Stimulated activated CD4-positive, alpha-beta T cell treated with anti-CD3 and anti-CD28 coated beads, Interleukin-15, amount 100 ng/mL, for 1 hour (primary cell): ENCODE measurements at places on chromosomes 1 and 21.

GRCh38 chr1:41282679-41283317 is 40.7 kb upstream of the SCMH1 start:
- no peak for DNase-seq

GRCh38 chr1:202923533-202923932 is 3.5 kb downstream of the KLHL12 start:
- DNase-seq, result no peak

DNA sequence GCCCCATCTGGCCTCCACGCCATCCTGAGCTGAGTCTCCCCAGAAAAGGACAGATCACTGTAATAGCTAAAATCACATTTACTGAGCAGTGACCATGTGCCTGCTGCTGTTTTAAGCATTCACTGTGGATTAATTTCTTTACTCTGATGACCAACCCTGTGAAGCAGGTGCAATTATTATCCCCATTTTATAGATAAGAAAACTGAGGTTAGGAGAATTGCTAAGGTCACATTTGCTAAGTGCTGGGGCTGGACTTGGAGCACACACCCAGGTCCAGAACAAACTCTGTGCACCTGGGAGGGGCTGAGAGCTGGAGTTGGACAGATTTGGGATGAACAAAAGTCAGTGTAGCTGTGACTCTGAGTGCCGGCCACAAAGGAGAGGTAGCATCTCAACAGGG is 58.0 kb downstream of the SDC3 start:
- DNase-seq, result no peak

- DNase-seq, result no peak
Observed at GRCh38 chr1:185170291-185170848, 13.4 kb downstream of the SWT1 start.

- no peak for DNase-seq
Observed at GRCh38 chr21:8994640-8995511, 1526.5 kb upstream of the TPTE start.

- DNase-seq, result no peak
Observed at GRCh38 chr1:204725821-204726448, 40.4 kb upstream of the LRRN2 start.

DNA sequence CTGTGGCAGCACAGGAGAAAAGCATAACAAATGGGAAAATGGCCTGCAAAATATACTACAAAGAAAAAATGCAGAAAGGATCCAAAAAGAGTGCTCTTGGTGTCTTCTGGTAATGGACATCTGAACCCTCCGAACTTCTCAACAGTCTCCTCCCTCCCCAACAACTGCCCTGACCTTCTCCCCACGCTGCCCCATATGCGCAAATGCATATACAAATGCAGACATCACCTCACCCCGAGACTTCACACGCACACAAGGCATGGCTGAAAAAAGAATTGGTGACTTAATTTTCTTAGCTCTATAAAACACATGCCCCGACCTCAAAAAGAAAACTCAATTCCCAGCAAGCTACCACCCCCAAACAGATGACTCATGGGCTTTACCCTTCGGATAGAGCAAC is 8.4 kb downstream of the KCND3 start:
- DNase-seq, result no peak

DNA sequence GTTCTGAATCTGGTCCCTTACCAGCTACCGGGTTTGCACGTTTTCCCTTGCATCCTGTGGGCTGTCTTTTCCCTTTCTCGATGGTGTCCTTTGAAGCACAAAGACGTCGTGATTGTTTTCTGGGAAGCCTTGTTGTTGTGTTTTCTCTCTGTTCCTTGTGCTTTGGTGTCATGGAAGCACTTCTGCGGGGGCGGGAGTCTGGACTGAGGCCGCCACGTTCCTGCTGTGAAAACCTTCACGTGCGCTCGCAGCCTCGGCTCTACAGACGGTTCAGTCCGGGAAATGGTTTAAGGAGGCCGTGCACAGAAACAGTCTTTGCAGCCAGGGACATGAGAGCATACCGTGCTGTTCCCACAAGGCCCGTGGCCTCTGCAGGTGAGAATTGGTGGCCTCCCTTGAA is 68.5 kb downstream of the SKI start:
- no peak for DNase-seq

DNA sequence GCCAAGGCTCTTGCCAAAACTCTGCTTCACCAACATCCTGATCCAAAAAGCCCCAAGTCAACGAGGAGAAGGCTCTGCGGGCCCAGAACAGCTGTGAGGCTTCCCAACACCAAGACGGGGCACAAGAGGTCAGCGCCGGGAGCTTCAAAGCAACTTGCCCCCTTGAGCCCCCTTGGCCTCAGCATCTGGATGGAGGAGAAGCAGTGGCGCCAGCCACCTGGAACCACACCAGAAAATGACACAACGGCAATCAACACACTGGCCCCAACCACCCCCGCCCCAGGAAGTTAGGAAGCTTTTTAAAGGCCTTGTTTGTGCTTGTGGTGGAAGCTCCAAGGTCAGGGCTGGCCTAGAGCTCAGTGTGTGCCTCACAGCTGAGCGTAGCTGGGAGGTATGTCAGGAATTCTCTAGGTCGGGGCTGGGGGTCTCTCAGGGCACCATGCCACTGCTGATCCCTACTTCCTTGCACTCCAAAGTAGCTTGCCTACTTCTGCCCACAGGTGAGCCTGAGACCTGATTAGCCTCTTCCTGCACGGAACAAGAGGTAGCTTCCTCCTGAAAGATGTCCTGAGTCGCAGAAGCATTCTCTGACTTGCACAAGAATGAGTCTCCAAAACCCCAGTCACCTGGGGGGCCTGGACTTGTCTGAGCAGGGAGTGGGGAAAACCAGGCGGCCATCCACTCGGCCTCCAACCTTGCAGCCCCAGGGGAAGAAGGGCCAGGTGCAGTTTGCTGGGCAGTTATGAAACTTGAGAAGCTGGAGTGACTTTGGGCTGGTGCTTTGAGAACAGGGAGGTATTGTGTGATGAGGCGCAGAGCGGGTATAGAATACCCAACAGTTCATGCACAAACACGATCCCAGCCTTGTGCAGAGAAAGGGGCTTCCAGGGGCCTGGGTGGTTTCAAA is 9.7 kb upstream of the SRP9 start:
- DNase-seq, result no peak

- no peak for DNase-seq
Observed at GRCh38 chr1:172515927-172516326, 17.0 kb upstream of the SUCO start.

GRCh38 chr1:7529917-7530316 is 241.2 kb upstream of the VAMP3 start:
- no peak for DNase-seq

DNA sequence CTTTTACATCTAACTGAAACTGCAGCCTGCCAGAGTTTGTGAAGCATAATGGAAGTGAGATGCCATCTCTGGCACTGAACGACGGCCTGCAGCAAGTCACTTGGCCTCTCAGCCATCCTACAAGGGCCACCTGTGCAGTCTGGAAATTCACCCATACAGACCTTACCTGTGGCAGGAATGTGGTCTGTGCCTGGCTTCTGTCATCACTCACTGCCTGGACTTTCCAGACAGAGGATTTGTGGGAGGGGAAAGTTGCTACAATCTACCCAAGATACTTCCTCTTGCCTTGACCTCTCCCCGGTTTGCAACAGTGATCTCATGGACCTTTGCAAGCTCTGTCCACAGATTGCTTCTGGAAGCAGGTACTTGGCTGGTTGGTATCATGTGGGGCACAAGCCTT is 58.4 kb upstream of the ATP1B1 start:
- no peak for DNase-seq

DNA sequence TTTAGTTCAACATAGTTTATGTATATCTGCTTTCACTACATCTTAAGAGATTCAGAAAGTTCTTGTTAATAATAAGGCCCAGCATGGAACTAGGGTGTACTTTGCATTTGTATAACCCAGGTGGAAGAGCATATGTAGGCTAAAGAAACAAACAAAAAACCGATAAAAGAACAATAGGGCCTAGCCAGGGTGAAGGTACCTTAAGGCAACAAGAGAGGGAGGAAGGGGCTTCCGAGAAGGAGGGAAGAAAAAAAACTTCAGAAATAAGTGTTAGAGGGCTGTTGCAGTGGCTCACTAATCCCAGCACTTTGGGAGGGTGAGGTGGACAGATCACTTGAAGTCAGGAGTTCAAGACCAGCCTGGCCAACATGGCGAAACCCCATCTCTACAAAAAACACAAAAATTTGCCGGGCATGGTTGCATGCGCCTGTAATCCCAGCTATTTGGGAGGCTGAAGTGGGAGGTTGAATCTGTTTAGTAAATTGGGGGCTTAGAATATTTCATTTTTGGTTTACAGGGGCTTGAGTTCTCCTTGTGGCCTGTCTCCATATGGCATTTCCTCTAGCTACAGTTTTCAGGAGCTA is 4.7 kb upstream of the SPATA45 start:
- DNase-seq, result no peak

- DNase-seq, result no peak
Observed at GRCh38 chr1:56551691-56552090, 27.7 kb downstream of the PLPP3 start.

GRCh38 chr1:236844499-236845271 is 49.6 kb downstream of the MTR start:
- DNase-seq, result no peak

- DNase-seq, result no peak
Observed at GRCh38 chr1:14615549-14616218, 17.2 kb downstream of the KAZN start.

DNA sequence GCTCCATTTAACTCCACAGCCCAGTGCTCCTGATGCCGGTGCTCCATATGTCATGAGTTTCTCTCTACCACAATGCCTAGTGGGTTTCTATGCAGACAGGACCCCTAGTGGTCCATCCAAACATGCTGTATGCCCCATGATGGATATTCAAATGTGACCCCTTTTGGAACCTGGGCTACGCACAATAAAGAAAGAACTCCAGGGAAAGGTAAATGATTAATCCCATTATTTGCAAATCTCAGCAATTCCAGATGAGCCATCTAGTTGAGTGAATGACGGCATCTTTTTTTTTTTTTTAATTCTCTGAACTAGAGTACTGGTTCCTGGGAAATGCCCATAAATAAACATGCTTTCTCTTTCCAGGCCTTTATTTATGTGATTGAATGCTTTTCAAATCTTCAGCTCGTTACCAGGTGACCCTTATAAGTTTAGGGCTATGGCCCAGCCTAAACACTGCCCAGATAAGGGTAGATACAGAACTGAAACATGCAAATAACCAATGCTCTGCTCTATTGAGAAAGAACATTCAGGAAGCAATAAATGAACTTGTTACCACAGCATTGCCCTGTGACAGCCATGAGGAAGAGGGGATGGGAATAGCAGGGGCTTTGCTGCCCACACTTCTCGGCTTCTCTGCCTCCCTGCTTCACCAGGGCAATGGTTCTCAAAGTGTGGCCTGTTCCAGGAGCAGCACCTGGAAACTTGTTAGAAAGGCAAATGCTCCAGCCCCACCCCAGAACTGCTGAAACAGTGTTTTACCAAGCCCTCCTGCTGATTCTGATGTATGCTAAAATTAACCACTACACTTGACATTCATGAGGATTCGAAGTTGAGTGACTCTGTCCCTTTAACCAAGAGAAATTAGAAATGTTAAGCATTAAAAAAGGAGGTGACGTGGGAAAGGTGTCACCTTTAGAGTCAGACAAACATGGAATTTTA is 151.7 kb downstream of the SEC16B start:
- DNase-seq, result no peak

DNA sequence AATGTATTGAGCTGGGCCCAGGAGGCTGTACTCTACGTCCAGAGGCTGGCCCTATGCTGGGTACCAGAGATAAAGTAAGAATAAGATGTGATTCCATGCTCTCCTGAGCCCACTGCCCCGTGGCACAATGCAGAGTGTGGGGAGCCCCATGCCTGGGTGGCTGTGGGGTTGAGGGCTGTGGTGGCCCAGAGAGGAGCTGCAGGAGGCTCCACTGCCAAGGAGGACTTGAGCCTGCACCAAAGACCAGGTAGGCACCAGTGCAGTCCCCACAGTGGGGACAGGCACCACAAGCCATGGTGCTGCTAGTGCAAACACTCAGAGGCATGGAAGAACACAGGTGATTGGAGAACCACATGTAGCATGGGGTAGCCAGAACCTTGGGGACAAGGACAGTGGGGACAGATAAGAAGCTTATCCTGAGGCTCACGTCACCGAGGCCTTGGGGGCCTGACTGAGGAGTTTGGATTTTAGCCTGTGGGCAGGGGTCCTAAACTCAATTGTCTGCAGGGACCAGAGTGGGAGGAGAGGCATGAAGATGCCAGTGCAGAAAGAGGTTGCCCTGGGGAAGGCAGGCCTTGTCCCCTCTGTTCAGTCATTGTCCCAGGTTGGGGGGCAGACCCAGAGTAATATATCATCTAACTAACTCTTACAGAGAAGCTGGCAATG is 21.9 kb upstream of the EPS8L3 start:
- DNase-seq, result no peak

GRCh38 chr21:43956670-43957035 is 55.5 kb upstream of the TRAPPC10 start:
- DNase-seq, result no peak

DNA sequence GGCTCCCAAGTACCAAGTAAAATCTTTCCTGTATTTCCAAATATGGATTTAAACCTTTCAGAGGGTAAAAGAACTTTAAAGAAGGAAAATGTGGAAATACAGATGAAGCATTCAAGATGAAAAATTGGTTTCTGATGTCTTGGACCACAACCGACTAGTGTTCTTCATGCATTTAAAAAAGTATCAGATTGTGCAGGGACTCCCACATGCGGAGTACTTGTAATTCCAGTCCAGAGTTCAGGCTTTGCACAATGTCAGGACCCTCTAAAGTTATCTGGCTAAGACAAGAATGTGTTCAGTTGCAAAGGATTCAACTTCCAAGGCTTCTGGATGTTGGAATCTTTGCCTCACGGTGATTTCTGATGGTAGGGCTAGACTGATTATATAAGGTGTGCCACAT is 66.7 kb downstream of the RGL1 start:
- DNase-seq, result no peak

- peak; percentile 47 for DNase-seq
Observed at GRCh38 chr1:12617901-12618660, at the start of gene DHRS3. DHRS3 (minus strand) TSS chr1:12618210; CDS start chr1:12617348, 862 bp downstream.

DNA sequence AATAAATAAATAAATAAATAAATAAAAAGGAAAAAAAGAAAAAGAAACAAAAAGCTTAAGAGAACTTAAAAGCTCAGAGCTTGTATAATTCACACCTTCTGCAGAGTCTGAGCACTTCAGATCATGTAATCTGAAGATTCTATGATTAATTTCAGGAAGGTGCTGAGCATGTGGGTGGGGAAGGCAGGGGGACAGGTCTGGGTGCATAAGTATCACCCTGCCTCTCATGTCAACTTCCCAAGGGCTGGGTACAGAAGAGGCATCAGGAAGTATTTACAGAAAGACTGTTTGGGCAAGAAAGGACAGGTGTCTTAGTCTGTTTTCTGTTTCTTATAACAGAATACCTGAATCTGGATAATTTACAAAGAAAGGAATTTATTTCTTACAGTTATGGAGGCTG is 20.4 kb upstream of the PADI2 start:
- DNase-seq, result no peak
